ENCODE measurements at places on chromosomes 1 and 21.

DNA sequence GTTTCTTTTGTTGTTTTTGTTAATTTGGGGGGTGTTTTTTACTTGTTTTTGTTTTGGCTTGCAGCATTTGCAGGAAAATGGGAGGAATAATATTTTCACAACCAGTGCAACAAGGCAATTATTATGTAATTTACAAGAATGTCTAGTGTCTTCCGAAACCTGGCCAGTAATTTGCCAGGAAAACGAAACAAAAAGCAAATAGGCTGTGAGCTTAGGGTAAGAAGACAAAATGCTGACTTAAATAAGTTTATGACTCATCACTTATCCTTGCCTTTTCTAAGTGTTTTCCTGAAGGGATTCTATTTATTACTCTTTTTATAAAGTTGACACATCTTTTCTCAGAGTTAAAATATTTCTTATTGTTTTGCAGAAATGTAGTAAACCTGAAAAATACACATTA, 49.8 kb downstream of the KCNT2 start:
- DNase-seq, result no peak

DNA sequence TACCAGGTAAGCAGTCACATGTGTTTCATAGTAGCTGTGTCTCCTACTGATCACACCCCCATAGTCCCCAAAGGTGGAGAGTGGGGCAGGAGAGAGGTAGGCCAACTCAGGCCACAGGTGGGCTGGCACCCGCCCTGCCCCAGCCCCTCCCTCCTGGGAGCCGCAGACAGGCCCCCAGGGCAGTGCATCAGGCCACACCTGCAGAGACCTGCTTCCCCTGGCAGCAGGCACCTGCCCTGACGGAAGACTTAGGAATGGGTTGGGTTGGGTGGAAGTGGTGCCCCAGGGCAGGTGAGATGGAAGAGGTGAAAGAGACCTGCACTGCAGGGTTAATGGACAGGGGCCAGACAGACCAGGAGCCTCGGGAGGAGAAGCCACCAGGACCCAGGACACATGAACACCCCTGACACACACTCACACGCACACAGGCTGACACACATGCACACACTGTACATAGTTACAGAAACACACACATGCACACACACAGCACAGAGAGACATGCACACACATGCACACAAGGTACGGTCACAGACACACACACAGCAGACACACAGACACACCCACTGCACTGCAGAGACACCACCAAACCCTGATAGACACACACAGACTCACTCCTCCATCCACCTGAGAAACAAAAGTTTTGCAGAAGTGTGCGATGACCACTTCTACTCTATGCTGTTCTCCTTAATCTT, 1.7 kb upstream of the COL18A1 start:
- DNase-seq, result no peak

DNA sequence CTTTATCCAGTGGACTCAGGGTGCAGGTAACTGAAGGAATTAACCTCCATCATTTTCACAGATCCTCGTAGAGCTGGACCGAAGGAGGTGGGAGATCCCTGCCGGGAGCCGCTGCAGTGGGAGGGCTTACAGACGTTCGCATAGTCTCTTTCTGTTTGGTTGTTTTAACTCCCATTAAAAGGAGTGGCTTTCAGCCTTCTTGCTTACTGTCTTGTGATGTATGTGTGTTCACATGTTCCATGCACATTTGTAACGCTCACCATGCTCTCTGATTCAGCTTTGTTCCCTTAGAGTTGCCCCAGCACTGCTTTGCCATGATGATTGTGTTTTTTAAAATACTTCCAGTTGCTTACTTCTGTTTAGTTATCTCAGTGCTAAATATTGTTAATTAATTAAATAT, 85.8 kb downstream of the ADARB1 start:
- DNase-seq, result no peak

GRCh38 chr21:36701756-36702621, 3.1 kb downstream of the SIM2 start:
- no peak for DNase-seq

GRCh38 chr1:24926563-24927249, 3.4 kb downstream of the RUNX3 start:
- DNase-seq, result no peak

DNA sequence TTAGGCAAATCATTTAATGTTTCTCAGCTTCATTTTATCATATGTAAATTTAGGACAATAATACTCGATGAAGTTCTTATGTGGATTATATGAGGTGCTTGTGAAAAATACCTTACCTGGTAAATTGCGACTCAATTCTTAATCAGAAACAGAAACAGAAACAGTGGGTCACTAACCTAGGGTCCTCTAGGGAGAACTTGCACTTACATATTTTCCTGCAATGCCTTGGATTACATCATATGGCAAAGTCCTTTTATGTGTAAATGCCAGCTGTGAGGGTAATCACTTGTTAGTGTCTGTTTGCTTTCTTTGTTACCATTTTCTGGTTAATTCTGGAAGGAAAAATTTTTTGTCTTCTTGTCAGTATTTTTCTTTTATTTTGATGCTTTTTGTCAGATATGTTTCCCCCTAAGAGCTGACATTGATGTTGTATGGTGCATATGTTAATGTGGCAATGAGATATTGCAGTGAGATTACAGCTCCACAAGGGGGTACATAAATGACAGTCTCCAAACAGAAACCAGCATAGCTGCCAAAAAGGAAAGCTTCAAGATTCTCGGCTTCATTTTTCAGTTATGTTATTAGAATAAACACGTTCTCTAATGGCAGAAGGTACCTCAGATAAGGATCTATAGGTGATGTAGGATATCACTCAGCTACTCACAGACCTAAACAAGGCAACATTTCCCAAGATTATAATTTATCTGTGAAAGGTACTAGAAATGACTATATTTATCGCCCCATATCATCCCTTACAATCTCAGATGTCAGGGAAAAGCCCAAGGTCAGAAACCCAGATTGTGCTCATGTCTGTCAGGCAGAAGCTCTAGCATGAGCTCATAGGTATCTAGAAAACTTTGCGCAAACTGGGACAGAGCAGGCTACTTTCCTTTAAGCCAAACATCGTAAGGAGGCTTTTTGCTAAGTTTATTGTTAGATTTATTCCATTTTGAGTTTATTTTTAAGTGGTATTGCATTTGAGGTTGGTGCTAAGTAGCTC, 119.9 kb downstream of the FASLG start:
- no peak for DNase-seq
